ENCODE measurements at places on chromosomes 3 and 15.

GRCh38 chr3:144431134-144431533, 459.5 kb downstream of the DIPK2A start:
- no peak for DNase-seq

GRCh38 chr3:107512108-107512507, 10.7 kb upstream of the BBX start:
- no peak for DNase-seq

DNA sequence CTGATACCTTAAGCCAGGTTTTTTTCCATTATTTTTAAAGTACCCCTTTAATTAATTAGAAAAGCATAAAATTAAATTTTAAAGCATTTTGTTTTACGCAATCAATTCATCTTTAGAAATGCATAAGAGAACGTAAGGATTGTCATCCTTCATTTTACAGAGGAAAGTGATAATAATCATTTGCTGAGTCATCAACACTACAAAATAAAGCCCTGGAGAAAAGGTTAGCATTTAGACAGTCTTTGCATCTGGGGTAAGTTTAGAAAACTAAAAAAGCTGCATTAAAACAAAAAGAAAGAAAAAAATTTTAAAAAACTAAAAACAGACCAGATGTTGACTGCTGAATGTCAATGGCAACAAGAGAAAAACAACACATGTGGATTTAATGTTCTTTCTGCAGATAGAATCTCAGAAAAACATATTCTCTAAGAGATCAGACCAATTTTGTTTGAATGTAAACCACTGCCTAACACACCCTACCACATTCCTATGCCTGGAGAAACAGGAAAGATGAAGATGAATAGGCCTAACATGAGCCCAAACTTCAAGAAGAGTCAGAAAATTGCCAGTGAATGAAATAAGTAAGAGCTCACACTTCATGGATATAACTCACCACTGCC, 59.9 kb downstream of the SUCNR1 start:
- DNase-seq, result no peak

DNA sequence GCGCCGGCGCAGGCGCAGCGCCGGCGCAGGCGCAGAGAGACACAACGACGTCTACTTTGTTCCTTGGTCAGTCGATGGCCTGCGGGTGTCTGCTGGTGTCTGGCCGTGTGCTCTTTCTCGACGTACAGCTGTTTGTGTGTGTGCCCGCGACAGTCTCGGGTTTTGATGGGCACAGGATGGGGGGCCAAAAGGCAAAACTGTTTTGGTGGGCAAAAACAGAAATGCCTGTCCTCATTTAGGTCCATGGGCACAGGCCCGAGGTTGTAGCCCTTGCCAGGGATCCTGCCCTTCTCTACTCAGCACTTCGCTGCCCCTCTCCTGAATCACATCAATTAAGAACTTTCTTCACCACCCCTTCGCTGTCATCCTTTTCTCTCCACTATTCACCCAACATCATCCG, 184.8 kb upstream of the CHL1 start:
- no peak for DNase-seq

DNA sequence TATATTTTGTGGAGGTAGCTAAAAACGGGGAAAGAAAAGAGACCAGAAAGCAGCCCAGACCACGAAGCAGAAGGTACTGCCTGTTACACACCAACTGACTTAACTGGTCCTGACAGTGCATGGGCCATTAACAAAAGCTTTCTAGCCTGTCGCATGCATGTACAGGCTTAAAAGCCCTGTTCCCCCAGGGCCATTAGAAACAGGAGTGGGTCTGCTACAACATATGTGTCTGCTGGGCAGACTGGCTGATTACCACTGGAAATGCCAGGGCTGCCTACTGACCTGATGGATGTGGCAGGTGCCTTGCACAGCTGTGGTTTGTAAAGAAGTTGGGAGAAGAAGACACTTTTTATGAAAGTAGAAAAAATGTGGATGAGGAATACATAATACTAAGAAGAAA, 137.4 kb downstream of the GAP43 start:
- no peak for DNase-seq

- DNase-seq, result no peak
Measured at GRCh38 chr3:45311953-45312801, 76.2 kb upstream of the LARS2 start.

- no peak for DNase-seq
Measured at GRCh38 chr15:85479071-85479647, 98.8 kb downstream of the AKAP13 start.

DNA sequence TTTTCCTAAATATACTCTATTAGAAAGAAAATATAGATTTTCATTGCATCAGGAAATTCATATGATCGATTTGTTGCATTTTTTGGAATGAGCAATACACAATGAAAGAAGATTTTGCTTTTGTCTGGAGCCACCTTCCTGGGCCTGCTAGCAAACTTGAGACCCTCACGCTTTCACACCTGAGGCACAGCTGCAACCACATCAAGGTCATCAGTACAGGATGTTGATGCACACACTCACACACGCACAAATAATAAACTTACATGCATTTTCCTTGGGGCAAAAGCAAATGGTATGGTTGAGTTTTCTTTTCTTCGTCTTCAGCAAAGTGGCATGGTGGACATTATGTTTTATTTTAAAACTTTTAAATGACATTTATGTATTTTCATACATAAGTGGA, 64.8 kb upstream of the SATB1 start:
- peak; percentile 2 for DNase-seq

GRCh38 chr3:196162679-196163078, 48.5 kb downstream of the ZDHHC19 start:
- no peak for DNase-seq

GRCh38 chr15:82875411-82876003, 66.1 kb downstream of the WHAMM start:
- DNase-seq, result no peak

- DNase-seq, result no peak
Measured at GRCh38 chr3:13307041-13307440, 113.1 kb downstream of the NUP210 start.

DNA sequence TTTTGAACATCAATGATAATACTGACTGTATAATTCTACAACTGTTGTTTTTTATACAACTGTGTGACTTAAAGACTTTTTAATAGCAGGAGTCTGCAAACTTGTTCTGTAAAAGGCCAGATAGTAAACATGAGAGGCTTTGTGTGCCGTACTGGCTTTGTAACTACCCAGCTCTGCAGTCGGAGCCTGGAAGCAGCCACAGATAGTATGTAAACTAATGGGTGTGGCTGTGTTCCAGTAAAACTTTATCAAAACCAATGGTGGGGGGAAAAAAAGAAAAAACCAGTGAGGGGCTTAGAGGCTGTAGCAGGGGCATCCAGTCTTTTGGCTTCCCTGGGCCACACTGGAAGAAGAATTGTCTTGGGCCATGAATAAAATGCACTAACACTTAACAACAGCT, 11.9 kb downstream of the ASB7 start:
- DNase-seq, result no peak

DNA sequence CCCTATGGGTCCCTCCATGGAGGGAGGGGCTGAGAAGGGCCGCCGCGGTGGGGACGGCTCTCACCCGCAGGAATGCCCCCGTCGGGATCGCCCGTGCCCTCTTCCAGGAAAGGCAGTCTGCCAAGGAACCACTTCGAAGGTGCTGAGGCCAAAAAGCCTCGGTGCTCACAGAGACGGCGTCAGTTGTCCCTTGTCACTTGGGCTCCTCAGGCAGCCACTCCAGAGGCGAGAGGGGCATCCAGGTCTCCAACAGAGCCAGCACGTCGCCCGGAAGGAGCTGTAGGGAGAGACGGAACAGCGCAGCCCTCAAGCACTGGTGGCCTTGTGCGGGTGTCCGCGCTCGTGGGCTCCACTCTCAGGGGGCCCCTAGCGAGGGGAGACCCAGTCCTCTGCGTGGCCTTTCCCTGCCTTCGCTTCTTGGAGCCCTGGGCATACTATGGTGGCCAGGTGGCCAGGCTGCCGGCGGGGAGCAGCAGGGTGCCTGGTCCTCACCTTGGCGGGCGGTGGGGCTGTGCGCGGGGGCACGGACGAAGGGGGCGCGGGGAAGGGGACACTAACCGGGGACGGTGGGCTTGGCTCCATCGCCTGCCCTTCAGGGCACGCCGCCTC, 994 bp downstream of the MESP1 start:
- no peak for DNase-seq

- no peak for DNase-seq
Measured at GRCh38 chr3:118766306-118766669, 268.4 kb downstream of the IGSF11 start.

GRCh38 chr3:54818486-54818885, 109.4 kb downstream of the LRTM1 start:
- DNase-seq, result no peak

GRCh38 chr15:90648137-90649070, 68.7 kb upstream of the BLM start:
- DNase-seq, result peak; percentile 42

DNA sequence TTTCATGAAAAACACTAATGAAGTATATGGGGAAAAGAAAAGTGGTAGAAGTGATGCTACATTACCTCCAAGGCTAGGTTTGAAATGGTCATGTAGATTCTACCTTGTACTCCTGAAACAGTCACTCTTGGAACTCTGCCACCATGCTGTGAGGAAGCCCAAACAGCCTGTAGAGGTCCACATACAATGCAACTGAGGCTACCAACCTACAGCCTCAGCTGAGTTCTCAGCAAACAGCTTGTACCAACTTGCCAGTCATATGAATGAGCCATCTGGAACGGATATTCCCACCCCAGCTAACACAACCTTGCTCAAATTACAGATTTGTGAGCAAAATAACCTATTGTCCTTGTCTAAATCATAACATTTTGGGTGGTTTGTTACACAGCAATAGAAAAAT, 193.5 kb downstream of the ULK4 start:
- no peak for DNase-seq

- no peak for DNase-seq
Measured at GRCh38 chr3:50623840-50624474, 7.0 kb downstream of the MAPKAPK3 start.

GRCh38 chr15:29962407-29962806, 120.3 kb upstream of the GOLGA8J start:
- no peak for DNase-seq

DNA sequence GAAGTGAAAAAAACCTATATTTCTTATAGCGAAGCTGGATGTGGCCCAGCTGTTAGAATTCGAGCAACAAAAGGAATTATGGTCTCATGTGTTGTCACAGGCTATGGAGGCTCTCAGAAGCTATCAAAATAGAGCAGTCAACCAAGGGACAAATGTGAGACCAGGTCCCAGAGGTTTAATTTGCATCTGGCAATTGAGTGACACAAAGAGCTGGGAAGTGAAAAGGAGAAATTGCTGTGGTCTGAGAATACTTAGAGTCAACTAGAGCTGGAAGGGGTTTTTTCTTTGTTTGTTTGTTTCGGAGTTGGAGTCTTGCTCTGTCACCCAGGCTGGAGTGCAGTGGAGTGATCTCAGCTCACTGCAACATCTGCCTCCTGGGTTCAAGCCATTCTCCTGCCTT, 61.3 kb upstream of the SMAD3 start:
- no peak for DNase-seq

Data from T follicular helper cell (primary cell).